ENCODE measurements at places on chromosomes 4 and X.

GRCh38 chr4:147054228-147054872 lies 108.7 kb upstream of the TTC29 start:
- DNase-seq = no peak

DNA sequence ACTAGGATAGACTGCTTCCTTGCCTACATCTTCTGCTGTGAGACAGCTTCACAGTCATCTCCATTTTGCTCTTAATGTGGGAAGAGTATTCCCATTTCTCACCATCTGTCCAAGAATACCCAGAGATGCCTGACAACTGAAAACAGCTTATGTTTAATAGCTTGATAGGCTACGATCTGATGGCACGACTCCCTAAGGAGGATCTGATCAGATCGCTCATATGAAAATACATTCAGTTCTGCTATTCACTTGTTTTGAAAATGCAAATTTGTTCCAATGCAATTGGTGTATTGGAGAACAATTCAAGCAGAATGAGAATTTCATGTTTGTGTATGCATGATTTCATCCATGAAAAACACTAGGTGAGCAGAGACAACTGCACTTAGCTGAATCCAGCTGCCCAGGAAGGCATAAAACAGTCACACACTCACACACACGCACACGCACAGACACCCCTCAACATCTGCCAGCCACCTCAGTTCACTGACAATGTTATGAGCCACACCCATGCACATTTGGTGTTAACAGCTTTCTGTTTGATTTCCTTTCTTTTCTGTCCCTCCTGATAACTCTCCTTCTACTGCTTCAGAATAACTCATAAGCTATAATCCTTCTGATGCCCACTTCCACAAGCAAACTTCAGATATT lies 29.6 kb downstream of the TRIML1 start:
- no peak for DNase-seq

GRCh38 chr4:118282692-118283091 lies 70.1 kb downstream of the PRSS12 start:
- DNase-seq = no peak

DNA sequence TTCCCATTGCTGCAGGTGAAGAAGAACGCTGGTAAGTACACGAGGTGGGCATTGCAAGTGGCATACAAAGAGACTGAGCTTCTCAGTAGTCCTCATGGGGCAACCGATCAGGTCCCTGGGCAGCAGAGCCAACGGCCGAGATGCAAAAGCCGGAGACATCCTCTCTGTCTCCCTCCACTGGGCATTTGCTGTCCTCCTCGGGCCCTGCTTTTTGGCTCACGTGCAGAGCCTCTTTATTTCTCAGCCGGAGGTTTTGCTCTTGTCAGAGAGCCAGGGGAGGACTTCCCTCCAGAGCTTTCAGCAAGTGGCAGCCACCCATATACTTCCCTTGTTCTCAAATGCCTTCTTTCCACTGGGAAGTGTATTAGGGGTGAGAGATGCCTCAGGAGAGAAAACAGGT lies 18.0 kb downstream of the STARD8 start:
- no peak for DNase-seq
